ENCODE measurements at places on chromosomes 6 and 20.

GRCh38 chr6:132962936-132963868, 148.8 kb downstream of the RPS12 start:
- DNase-seq = peak; percentile 4

- DNase-seq = no peak
These were observed at the start of gene WFDC2 for GRCh38 chr20:45469336-45470261. TSS of gene WFDC2 (plus strand) at chr20:45469753. CDS start at chr20:45469782, 29 bp downstream.

DNA sequence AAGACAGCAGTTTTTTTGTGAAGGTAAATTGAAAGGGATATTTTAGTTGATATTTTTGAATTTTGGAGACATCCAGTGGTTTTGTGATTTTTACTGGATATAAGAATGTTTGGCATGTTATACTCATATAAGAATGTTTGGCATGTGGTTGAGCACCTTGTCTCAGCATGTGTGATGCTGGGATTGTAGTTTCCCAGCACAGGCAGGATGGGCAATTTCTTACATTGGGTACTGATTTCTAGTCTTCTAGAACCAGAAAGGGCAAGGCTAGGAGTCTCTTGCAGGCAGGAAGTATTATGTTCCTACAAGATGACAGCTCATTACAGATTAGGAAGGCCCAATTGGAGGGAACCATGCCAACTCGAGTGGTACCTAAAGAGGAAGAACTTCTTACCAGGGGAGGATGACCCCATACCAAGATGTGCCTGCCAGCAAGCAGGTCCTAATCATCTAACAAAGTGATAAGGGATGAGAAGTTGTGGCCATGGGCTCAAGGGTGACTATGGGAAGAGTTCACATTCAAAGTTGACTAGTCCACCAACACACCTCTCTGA, 377.8 kb downstream of the UTRN start:
- no peak for DNase-seq

GRCh38 chr6:113584767-113585166, 272.4 kb upstream of the MARCKS start:
- DNase-seq = no peak

DNA sequence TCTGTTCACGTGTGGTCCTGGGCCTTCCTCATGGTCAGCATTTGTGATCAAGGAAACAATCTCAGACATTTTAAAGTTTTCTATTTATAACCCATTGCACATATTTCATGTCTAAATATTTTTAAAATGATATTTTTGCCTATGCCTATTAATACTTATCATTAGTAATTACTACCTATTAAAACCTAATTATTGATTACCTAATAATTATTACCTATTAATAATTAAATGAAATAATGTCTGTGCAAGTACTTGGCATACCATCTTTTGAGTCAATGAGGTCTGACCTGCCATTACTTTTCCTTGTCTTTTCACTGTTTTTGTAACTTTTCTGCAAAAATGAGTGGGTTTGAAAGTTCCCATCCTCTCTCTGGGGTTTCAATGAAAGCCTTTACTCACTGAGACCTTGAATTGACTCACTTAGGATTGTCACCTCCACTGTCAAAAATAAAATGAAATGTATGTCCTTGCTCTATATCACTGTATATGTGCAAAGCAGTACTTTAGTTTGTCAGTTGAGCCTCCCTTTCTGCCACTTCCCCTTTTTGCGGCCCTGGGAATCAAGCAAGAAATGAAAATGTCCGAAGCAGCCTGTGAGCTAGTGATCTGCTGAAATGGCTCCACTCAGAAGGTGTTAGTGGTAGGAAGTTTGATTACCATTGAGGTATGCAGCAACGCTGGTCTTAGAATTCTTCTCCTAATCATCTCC, 87.8 kb downstream of the L3MBTL3 start:
- no peak for DNase-seq

GRCh38 chr6:29980511-29980910, 38.2 kb downstream of the HLA-A start:
- DNase-seq = no peak

DNA sequence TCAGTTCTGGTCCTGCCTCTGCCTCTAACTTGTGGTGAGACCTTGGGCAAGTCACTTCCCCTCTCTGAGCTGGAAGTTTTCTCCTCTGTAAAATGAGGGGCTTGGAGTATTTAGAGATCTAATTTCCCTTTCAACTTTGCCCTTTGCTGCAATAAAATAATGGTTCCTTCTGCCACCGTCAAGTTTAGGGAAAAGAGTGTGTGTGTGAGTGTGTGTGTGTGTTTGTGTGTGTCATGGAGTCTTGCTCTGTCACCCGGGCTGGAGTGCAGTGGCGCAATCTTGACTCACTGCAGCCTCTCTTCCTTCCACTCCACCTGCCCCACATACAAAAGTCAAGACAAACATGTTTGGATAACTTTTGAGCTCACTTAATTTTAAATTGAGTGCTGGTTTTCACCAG, 39.2 kb upstream of the PIM1 start:
- no peak for DNase-seq

- no peak for DNase-seq
These were observed 213.2 kb upstream of the MANEA start for GRCh38 chr6:95364016-95364604.

GRCh38 chr20:6492271-6493055, 275.0 kb upstream of the BMP2 start:
- DNase-seq = no peak

GRCh38 chr6:155378276-155378675, 64.0 kb upstream of the TFB1M start:
- no peak for DNase-seq

- no peak for DNase-seq
These were observed 43.5 kb upstream of the PLN start for GRCh38 chr6:118504611-118505010.

- no peak for DNase-seq
These were observed 85.3 kb downstream of the CDS2 start for GRCh38 chr20:5211803-5212714.

DNA sequence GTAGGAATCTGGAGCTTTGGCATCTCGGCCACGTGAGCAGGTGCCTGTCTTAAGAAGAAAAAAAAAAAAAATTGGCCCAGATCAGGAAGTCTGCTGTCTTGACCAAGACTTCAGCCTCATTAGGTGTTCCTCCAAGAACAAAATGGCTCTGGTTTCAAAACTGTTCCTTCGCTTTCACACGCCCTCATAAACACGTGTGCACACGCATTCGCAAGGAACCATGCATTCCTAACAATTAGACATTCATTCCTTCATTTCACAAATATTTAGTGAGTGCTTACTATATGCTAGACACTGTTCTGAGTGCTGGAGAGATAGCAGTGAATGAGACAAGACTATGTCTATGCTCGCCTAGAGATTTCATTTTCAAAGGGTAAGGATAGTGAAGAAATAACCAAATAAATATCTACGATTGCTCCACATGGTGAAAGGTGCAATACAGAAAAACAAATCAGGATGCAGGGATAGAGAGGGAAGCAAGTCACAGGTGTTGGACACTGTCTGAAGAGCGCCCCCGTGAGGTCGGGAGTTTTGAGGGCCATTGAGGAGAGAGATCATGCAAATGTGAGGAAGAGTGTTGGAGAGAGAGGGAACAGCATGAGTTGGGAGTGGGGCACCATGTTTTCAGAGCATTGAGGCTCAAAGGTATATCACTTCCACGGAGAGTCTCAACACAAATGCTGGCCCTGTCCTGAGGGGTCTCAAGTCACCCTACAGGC, 53.3 kb downstream of the CCDC170 start:
- DNase-seq = no peak

- no peak for DNase-seq
These were observed 76.8 kb downstream of the NCOA7 start for GRCh38 chr6:125867483-125867942.

GRCh38 chr6:142416179-142416578, 114.4 kb downstream of the ADGRG6 start:
- DNase-seq = no peak

DNA sequence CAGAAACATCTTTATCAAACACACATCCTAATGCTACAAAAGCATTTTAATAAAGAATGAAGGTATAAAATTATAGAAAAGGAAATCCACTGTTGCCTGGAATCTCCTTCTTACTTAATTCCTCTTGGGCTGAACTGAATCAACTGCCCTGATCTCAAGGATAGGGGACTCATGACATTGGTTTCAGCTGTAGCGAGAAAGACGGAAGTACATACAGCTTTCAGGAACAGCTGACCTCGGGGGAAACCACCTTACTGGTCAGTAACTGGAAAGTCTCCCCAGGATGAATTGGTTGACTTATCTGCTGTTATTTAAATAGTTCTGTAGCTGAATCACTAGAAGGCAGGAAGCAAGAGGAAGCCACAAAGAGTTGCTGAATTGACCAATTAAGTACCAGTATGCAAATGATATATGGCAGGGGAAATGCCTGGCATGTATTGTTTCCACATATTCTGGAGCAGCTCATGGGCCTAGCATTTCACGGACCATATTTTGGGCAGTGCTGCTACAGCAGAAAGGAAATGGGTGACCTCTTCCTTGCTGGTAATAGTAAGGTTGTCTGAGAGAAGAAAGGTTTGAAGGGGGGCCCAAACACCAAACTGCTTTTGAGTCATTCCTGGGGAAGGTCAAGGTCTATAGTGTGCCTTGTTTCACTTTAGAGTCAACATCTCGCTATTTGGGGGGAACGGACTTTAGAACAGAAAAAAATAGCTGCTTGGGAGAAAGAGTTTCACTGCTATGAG, 43.7 kb upstream of the MAP7 start:
- DNase-seq = no peak

DNA sequence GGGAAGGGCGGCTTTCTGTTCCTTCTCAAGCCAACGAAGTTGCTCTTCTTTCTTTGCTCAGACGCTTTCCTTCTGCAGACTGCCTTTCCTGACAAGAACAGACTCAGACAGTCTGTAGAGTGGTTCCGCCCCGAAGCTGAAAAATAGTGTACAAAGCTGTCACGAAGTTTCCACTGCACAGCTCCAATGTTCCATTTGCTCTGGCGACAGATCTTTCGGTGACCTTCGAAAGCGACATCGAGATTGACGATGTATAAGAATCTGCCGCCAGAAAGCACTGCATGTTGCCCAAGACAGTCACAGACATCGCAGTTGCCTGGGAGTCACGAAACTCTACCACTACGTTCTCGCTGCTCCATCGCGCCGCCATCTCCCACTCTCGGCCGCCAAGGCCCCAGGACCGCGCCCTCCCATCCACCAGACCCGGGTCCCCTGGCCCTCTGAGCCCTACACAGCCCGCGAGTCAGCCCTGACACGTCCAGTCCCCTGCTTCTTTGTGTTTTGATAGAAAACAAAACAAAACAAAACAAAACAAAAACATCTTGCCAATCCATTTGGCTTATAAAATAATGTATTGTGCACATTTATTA, 42.1 kb upstream of the ZNF184 start:
- no peak for DNase-seq

DNA sequence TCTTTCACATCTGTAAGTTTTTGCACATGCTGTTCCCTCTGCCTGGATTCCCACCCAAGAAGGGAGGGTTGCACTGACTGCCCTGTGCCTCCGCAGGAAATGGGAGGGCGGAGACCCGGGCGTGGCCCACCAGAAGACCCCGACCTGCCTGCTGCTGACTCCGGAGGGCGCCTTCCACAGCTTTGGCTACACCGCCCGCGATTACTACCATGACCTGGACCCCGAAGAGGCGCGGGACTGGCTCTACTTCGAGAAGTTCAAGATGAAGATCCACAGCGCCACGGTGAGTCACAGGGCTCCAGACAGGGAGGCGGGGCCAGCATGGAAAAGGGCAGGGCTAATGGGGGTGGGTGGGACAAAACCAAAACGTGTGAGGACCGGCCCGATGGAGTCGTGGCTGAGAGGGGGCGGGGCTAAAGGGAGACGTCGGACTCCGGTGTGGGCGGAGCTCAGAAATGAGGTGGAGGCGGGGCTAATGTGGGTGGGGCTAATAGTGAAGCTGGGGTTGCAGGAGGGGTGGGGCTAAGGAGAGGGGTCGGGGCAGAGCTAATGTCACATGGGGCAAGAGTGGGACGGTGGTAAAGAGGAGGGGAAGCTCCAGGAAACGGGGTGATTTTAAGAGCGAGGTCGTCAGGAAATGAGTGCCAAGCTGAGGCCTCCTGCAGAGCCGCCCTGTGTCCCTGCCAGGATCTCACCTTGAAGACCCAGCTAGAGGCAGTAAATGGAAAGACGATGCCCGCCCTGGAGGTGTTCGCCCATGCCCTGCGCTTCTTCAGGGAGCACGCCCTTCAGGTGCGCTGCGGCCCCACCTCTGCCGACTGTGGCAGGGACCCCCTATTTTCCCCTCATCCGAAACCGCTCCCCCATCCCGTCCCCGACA, 12.6 kb downstream of the HSPA12B start:
- DNase-seq = peak; percentile 39

DNA sequence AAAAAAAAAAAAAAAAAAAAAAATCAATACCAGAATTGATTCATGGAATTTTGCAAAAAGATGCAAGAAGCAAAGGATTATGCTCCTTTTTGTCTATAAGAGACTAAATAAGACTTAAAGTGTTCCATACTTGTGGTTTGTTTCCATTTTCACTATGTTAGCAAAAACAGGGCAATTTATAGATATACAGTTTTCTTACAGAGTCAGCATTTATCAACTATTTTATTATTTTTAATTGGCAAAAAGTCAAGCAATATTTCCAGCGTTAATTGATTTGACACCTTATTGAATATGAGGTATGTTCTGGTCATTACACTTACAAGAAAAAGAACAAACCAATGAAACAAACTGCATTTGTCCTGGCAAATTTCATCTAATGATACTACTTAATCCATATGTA, 5.4 kb upstream of the SGK1 start:
- no peak for DNase-seq

DNA sequence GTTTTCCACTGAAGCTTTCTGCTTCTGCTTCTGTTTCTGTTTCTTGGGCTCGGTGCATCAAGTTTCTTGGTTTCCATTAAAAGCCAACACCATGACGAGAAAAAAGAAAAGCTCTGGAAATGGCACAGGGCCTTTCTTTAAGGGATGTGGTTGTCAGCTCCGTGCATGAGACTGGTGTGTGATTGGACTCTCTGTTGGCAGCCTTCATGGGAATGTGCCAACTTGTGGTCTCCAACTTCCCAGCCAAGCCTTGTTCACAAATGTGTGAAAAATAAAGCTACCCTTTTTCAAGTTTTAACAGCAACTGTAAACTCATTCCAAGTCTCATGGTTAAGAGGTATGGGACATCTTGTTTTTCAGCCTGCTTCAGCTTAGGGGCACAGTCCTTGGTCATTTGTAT, 68.7 kb upstream of the CST7 start:
- no peak for DNase-seq

GRCh38 chr6:12976366-12976765, 259.8 kb downstream of the PHACTR1 start:
- no peak for DNase-seq

DNA sequence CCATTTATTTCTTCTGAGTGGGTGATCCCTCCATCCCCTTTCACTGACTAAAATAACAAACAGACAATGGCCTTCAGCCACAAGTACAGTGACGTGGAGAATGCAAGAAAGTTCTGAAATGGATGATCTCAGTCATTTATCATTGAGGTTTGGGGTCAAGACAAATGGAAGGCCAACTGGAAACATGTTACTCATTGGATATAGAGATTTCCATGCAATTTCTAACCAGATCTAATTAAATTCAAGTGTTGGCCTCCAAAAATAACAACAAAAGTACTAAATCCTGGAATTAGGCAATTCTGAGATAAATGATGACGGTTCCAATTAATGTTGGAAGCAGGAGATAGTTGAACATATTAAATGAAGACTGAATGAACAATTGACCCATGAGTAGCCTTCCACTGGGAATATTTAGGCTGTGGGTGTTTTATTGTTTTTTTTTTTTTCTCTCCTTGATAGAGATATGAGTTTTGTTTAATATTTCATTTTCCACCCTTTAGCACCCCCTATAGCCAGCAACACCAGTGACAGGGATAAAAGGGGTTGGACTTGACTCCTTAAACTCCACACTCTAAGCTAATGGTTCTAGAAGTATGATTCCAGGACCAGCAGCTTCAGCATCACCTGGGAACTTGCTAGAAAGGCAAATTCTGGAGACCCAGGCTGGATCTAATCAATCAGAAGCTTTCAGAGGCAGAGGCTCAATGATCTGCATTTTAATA, 112.8 kb downstream of the BCAS1 start:
- DNase-seq = no peak

Measured in nucleus accumbens (tissue), 56 donors.